ENCODE measurements at places on chromosomes 7 and 10. TPM values are rescaled to one million over a fixed set of nuclear protein-coding genes. Genes with fewer than 3 reads are reported as not detected.

GRCh38 chr7:27165089-27165995 lies at the start of gene HOXA9:
Gene HOXA9, minus strand, starts transcription at chr7:27165537. Its CDS starts 80 bp downstream, at chr7:27165457.
- peaks cover 68% of the 10 kb centered on the region for H3K27me3 ChIP-seq
- H3K36me3 ChIP-seq, result no peaks in the 10 kb centered on the region
- H3K4me3 ChIP-seq, result no peak within 1 kb of the TSS
- H3K4me1 ChIP-seq, result no peaks in the 10 kb centered on the region
- DNase-seq, result no peak

GRCh38 chr10:119252051-119252465 lies 44.7 kb downstream of the GRK5 start:
- peak overlapping the region; percentile 80 for H3K27ac ChIP-seq
- peaks cover 52% of the 10 kb centered on the region for H3K4me1 ChIP-seq
- no peak for DNase-seq
- no peaks in the 10 kb centered on the region for H3K27me3 ChIP-seq
- no peaks in the 10 kb centered on the region for H3K36me3 ChIP-seq
- no peak overlapping the region for H3K4me3 ChIP-seq

- no peaks in the 10 kb centered on the region for H3K36me3 ChIP-seq
- H3K27ac ChIP-seq, result no peak overlapping the region
- H3K27me3 ChIP-seq, result peaks cover 13% of the 10 kb centered on the region
- no peaks in the 10 kb centered on the region for H3K4me1 ChIP-seq
These were observed 23.9 kb downstream of the ADCYAP1R1 start for GRCh38 chr7:31076051-31076450.

DNA sequence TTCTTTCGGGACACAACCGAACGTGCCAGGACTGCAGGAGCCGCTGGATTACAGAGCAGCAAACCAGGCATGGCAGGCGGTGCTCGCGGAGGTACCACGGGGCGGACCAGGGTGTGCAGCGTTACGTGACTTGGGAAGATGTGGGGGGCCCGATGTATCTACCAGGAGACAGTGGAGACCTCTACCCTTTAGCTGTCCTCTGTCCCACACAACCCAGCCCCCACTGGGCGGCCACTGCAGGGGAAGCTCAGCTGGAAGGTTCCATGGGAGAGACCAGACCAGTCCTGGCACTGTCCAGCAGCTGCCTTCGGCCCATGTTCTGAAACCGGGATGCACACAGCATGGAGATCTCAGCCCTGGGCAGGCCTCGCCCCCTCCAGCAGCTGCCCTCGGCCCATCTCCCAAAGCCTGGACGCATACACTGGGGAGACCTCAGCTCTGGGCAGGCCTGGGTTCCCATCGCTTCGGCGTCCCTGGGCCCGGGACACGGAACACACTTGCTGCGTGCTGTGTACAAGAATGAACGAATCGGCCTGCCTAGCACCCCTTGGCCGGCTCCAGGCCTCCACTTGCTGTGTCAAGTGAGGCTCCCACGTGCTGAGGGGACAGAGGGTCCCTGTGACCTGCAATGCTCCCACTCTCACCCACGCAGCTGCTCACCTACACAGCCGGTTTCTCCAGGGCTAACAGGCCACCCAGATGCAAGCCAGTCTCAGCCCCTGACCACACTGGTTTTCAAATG lies 177.4 kb downstream of the ELFN1 start:
- no peak for DNase-seq
- H3K27me3 ChIP-seq, result no peaks in the 10 kb centered on the region
- H3K36me3 ChIP-seq, result no peaks in the 10 kb centered on the region
- no peak overlapping the region for H3K27ac ChIP-seq
- peaks cover 23% of the 10 kb centered on the region for H3K4me1 ChIP-seq

Gene PAPSS2
- 10.2 TPM for total RNA-seq

Gene PNLIP
- not detected for total RNA-seq

Gene GPR26
- total RNA-seq, result not detected

Gene LIPF
- total RNA-seq, result not detected

Gene H2BK1
- not detected for total RNA-seq
